GM13977 (cell line): ENCODE measurements at places on chromosomes 12 and 14.

GRCh38 chr12:91608542-91608941 lies 425.9 kb upstream of the DCN start:
- no peak for DNase-seq

GRCh38 chr14:32331206-32331605 lies 2.1 kb downstream of the AKAP6 start:
- DNase-seq, result no peak

DNA sequence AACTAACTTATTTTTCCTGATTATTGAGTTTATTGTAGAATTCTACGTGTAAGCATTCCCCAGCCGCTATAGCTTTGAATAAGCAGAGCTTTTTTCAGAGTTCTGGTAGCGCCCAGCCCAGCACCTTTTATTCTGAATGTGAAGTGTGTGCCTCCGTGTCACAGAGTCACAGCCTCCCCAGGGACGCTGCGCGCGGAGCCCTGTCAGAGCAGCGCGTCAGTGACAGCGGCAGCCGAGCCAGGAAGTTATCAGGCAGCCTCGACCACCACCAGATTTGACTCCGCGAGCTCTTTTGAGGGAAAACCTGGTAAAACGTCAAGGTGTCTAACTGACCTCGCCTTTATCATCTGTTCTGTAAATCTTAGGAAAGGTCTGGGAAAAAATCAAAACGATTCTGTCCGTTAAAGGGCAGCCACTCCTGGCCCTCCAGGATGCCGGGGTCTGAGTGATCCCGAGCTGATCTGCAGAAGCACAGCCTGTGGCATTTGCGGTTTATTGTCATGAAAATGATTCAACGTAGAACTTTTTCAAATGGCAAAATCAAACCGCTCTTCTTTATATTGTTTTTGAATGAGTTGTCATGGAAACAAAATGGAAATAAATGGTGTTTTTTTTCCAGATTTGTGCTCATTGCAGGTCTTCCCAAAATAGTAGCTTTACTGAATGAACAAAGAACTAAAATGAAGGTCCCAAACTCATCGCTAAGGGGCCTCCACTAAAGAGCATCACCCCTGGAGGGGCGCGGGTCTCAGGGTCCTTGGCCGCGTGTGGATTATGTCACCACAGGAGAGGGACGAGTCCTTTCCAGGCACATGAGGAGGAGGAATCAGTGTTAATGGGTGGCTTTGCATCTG lies 43.1 kb upstream of the MMP17 start:
- no peak for DNase-seq

GRCh38 chr14:43792980-43793379 lies 714.1 kb downstream of the FSCB start:
- no peak for DNase-seq

DNA sequence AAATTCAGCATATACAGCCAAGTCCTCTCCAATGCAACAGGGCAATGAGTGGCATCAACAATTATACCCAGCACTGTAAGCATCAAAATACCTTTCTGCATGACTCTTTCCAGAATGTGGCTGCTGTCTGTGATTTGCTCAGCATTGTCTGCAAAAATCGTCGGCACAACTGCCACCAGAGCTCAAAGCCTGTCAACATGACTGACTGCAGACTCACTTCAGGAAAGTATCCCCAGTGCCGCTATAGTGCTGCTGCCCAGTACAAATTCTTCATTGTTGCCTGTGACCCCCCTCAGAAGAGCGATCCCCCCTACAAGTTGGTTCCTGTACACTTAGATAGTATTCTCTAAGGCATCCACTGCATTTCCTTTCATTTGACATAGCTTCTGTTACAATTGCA lies 735 bp downstream of the RNASE6 start:
- no peak for DNase-seq

- DNase-seq, result no peak
Measured at GRCh38 chr14:51211149-51211548, 28.9 kb upstream of the TMX1 start.

- DNase-seq, result no peak
Measured at GRCh38 chr14:99137913-99138571, 134.0 kb downstream of the BCL11B start.

DNA sequence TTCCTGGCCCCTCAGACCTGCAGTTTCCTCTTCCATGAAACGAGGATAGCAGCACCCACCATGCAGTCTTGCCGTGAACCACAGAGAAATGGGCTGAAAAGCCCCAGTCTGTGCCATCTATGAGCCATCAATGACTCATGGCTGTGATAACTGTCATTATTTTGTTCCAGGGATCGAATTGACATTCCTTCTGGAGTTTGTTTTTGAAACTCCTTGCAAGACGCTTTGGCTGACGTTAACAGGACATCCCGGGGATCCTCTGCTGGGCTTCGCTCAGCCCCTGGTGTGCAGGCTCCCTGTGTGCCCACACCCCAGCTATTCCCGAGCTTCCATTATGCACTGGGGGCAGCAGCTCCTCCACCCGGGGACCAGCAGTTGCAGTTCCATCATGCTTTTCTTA lies 33.8 kb downstream of the MMAB start:
- DNase-seq, result no peak

DNA sequence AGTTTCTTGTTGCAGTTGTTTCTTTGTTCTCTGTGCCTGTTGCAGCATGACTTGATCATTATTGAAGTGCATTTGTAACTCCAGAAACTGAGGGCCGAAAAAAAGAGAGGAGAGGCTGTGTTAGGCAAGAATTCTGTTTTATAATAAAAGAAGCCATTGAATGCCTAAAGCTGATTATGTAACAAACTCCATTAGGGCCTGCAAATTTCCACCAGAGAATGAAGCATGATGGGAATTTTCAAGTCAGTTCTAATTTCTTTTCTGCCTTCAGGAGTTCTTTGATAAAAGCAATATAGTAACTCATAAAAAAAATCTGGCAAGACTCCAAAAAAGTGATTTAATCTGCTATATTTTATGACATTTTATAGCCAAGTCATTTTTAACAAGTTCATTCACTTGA lies 156.7 kb upstream of the RASSF8 start:
- no peak for DNase-seq

DNA sequence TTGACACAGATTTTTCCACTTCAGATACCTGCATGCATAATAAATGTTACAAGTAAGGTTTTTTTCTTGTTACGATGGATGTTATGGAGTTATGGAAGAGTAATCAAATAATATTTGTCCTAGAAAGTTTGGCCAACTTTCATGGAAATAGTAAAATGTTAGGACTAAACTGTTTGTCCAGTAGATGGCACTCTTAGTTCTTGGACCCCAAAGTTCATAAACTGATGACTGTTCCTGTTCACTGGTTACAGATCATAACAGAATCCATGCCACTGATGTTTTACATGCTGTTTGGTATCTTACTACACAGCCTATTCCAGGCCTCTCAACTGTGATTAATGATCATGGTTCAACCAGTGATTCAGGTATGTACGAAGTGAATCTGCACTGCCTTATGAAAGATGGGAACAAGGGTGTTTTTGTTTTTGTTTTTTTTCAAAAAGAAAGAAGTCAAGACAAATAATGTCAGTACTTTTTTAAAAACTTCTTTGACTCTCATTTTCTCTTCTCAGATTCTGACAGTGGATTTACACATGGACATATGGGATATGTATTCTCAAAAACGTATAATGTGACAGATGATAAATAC lies 48.8 kb upstream of the SLCO1C1 start:
- DNase-seq, result peak; percentile 23

DNA sequence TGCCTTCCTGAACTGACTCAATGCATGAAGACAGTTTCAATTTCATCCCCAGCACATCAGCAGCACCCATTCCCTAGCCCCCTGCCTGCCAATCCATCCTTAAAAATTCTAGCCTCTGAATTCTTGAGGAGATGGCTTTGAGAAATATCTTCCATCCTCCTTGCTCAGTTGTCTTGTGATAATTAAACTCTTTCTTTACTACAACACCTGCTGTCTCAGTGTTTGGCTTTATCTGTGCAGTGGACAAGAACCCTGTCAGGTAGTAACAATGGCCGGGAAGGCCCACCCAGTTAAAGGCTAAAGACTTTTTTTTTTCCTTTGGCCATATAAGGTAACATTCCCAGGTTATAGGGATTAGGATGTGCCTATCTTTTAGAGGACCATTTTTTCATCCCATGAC lies 114.4 kb upstream of the NAP1L1 start:
- DNase-seq, result no peak

DNA sequence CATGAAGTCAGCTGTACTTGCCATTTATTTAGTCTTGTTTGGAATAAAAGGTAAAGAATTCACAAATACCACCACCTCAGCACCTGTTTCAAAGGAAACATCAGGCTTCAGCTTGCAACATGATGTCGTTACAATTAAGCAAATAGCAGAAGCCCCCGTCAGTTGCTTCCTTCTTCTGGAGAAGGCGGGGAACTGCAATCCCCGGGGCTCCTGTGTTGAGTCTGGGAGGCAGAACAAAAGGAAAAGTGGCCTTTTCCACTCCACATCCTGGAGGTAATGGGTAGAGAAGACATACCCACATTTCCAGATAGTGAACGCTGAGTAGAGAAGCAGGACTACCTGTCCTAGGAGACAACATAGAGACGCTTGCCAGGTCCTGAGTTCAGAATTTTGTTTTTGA lies 92.8 kb downstream of the DNAH10 start:
- no peak for DNase-seq

DNA sequence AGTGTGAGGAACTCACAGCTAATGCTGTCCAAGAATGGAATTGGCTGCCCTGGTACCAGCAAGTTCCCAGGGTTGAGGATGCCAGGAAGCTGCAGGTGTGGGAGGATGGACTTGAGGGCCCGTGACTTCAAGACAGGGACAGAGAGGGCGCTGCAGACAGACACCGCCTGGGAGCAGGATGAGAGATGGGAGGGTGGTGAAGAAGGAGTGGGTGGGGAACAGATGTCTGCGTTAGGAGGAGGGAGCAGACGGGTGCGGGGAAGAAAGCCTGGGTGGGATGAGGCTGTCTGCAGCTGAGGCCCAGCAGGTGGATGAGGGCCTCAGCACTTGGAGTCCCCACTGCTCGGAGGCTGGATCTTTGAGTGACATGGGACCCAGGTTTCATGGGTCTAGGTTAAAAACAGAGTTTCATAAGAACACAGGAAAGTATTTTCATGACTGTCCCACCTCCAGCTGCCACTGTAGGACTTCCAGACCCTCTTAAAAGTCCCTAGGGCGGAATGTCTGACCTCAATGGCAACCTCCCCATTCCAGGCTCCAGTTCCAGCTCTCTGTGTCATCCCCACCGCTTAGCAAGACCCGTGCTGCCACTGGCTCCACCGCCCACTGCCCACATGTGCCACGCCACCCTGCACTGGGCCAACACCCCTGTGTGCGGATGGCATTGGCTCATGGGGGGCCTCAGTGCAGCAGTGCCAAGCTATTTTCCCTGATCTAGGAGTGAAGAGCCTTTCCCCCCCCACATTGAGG lies 70.3 kb upstream of the SCN8A start:
- no peak for DNase-seq

GRCh38 chr14:60349663-60350365 lies 100.8 kb downstream of the PPM1A start:
- peak; percentile 39 for DNase-seq

DNA sequence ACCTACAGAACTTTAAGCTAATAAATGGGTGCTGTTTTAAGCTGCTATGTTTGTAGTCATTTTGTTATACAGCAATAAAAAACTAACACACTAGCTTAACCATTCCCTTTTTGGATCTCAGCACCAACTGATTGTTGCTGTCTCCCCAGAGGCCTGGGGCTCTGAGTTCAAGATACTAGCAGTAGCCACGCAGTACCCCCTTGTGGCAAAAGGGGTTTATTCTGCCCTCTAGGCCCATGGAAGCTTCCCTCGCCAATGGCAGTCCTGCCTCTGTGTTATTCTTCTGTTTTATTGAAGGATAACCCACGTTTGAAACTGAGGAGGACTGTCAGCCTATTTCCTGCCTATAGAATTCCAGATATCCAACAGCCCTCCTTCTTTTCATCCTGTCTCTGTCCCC lies 455.3 kb upstream of the ATP2B1 start:
- no peak for DNase-seq

DNA sequence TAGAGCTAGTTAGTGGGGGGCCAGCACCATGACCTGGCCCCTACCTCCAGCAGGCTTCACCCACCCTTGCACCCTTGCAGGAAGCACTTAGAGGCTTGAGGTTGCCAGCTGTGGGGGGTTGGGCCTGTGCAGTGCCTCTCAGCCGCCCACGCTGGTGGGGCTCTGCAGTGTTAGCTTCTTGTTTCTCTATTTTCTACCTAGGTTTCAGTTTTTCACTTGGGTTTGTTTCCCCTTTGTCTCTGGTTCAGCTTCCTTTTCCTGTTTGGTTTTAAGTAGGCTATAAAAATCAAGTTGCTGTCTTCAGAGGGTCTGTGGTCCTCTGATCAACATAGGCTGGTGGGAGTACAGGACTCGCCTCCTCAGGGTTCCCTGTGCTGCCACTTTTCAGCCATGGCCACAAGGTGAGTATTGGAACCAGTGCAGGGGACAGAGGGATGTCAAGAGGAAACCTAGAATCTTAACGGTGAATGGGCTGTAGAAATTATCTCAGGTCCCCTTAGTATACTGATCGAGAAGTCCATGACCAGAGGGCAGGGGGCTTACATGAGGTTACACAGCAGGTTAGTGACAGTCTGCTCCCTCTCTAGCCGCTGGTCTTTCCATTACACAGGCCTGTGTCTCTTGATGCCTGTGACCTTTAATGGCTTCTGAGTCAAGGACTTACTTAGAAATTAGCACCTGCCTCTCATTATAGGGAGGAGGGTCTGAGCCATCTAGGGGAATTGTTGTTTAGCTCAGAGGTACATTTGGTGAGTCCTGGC lies at the start of gene EVL:
TSS of gene EVL (plus strand) at position 312 of the 761 bp plus-strand sequence. CDS start at position 391, 79 bp downstream.
- peak; percentile 51 for DNase-seq

DNA sequence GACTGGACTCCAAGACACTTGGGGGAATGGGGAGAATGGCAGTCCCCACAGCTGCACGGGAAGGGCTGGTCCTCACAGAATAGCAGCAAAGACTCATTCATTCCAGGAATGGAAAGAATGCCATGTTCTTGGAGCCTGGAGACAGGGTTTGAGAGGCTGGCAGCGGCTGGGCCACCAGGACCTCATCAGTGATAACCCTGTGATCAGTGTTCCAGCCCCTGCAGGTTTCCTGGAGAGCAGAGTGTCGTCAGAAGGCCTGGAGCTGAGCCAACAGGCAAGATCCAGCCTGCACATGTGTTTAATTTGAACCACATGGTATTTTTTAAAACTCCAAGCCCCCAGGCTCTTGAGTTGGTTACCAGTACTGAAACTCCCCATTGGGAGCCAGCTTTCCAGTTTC lies 11.3 kb downstream of the BDKRB1 start:
- no peak for DNase-seq

GRCh38 chr14:36270191-36270590 lies 50.2 kb downstream of the MBIP start:
- no peak for DNase-seq

DNA sequence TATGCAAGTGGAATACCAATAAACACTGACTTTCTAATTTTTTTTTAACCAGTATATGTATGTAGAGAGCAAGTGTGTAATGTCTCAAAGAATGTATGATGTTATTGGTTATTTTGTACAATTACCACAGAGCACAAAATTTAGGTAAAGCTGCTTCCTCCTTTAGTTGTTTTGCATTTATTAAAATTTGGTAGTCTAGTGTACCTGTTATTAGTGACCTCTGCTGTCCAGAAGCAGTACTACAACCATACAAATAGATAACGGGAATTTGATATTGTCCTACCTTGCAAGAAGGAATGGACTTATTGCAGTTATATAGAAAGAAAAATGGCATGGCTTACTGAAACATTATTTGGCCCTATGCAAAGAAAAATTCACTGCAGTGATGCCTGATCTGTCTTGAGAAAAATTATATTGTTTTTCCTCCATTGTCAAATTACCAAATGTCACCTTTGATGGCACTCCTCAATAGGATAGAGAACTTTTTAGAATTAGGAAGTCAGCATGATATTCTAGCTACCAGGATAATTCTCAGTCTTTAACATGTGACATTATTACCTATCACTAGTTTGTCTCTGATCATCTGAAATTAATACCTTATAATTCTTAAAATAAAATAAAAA lies 153.9 kb upstream of the RMST start:
- DNase-seq, result no peak
